ENCODE measurements at places on chromosomes 4 and X.

DNA sequence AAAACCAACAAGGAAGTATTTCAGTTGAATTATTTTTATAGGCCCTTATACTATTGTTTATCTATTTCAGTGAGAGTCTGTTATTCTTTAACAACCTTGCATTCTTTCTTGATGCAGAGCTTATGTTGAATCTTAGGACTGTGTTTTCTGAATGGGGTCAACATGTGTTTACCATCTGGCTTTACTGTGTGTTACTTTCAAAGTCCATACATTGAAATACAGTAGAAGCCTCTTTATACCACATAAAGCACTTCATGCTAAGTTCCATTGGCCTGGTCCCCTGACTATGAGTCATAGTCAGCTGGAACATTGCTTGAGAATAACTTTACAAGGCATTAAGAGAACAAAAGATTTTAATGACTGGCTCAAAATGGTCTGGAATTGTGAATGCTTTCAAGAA lies 152.6 kb downstream of the GASK1B start:
- peak; percentile 53 for DNase-seq

DNA sequence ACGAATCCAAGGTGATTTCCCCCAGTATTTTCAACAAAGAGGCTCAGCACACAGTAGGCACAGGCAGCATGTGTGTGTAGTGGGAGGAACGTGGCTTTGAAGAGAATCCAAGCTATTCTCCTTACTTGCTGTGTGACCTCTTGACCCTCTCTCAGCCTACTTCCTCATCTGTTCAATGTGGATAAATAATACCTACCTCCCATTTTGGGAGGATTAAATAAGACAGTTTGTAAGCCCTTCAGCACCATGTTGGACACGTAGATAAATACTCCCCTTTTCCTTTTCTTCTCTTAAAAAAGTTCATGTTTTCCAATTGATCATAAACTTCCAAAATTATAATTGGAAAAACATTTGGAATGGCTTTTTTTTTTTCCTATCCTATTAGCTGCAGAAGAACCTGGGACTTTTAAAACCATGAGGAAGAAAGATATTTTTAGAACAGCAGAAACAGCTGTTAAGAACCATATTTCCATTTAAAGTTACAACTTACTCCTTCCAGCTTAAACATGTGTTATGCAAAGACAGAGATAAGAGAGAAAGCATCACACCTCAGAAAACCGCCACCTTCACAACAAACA lies 56.1 kb upstream of the TMEM131L start:
- DNase-seq: peak; percentile 1

- no peak for DNase-seq
Observed at GRCh38 chrX:68177542-68177941, 255.8 kb downstream of the OPHN1 start.

GRCh38 chrX:77412631-77413030 lies 34.6 kb upstream of the FGF16 start:
- no peak for DNase-seq

- DNase-seq: peak; percentile 72
Observed at GRCh38 chr4:182938205-182938645, 21.0 kb upstream of the DCTD start.

DNA sequence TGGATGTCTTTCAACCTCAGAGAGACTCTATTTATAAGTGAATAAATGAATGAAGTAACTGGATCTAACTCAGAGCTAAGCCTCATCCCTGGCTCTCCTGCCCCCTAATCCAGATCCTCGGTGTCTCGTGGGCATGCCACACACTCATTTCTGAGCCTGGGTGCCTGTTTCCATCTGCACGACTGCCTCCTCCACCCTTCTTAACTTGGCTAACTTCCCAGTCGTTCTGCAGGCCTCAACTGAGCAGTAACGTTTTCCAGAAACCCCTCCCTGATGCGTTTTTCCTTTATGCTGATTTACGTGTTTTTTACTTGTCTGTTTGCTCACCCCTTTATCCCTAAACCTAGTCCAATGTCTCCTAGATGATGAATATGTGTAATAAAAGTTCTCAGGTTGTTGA lies 186.9 kb upstream of the HS3ST1 start:
- peak; percentile 3 for DNase-seq

DNA sequence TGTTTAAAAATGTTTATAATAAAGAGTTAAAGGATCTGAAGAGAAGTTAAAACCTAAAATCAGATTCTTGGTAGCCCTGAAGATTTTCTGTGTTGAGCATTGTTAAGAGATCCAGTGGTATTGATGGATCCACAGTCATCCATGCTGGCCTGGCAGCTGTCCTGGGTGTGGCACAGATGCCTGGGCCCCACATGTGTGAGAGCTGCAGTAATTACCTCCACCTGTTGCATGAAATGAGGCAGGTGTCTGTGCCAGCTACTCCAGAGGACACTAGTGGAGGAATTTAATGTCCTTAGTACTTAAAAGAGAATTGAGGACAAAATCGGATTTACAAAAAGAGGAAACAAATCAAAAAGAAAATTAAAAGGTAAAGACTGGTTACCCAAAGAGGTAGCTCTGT lies 44.0 kb downstream of the MGST2 start:
- peak; percentile 53 for DNase-seq

- DNase-seq: no peak
Observed at GRCh38 chr4:126718136-126718535, 914.6 kb upstream of the INTU start.

DNA sequence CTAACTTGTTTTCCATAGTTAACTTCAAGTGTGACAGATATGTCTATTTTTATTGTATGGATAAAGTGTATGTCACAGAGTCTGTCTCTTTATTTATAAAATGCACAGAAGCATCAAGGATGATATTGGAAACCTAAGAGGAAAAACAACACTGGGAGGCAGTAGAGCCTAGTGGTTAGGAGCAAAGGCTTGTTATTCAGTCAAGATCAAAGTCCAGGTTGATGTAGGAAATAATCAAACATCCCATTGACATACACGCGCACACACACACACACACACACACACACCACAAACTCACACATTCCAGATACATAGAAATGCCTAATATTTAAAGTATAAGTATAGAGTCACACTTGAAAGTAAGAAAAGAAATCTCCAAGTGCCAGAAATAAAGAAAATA lies 206.8 kb downstream of the CHRDL1 start:
- DNase-seq: peak; percentile 6

DNA sequence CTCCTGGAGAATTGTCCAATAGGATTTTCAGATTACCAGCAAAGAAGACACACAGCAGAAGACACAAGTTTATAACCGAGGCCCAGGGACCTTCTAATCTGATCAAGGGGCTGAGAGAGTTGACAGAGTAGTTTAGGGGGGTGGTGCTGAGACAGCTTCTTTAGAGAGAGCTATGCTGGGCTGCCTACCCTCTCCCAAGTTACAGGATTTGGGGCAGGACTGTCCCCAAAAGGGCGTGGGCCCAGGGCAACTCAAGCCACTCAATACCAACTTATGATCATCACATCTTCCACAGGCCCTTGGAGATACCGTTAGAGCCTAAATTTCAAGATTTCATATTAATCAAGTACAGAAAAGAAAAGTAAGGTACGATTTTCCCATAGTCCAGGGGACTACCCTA lies 43.0 kb downstream of the PDHA1 start:
- no peak for DNase-seq

- DNase-seq: no peak
Observed at GRCh38 chr4:10336471-10336870, 120.8 kb downstream of the ZNF518B start.

DNA sequence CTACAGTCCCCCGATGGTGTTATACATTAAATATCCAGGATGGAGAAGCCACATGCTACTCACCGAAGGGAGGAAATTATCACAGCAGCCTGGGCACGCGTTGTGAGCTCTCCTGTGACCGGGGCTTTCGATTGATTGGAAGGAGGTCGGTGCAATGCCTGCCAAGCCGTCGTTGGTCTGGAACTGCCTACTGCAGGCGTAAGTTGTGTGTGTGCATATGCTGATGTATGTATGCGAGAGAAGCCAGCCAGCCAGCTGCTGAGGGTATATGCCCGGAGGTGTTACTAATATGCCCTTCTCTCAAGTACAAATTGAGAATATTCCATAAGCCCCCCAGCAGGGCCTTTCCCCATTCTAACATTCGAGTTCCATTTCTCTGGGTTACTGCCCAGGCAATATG lies 18.2 kb downstream of the SRPX2 start:
- no peak for DNase-seq

DNA sequence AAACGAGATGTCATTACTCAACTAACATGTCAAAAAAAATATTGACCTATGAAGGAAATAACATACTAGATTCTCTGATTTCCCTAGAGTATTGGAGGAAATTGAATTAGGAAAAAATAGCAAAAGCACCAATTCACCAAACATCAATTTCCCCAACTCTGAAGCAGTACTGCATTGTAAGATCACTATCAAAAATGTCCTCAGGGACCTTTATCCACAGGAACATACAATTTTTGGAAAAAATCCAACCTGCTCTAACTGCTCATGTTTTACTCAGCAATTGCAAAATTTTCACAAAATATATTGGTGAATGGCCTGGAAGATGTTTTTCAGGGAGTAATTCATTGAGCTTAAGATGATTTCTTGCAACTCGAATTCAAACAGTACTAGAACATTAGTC lies 239.0 kb upstream of the GIMD1 start:
- no peak for DNase-seq

DNA sequence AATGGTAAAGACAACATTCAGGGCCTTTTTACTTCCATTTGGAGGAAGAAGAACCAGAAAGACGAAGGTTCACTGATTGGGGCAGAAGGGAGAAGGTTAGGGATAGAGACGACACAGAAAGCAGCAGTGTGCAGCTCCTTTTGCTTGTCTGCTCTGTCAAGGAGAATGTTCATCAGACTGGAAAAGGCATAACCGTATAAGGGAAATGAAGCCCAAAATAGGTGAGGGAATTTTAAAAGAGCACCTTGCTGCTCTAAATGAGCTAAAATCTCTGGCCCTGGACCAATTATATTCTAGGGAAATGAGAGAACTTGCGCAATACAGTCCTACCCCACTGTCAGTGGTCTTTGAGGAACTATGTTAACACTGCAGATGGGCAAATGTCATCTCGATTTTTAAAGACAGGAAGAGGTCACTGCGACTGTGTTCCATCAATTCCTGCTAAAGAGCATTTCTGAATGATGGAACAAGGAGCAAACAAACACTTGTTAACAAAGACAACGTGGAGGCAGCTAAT lies 909.8 kb upstream of the FTHL17 start:
- DNase-seq: no peak

- peak; percentile 74 for DNase-seq
Observed at GRCh38 chr4:86594559-86595425, 677 bp downstream of the PTPN13 start.

GRCh38 chr4:147777456-147778091 lies 45.7 kb downstream of the ARHGAP10 start:
- no peak for DNase-seq

DNA sequence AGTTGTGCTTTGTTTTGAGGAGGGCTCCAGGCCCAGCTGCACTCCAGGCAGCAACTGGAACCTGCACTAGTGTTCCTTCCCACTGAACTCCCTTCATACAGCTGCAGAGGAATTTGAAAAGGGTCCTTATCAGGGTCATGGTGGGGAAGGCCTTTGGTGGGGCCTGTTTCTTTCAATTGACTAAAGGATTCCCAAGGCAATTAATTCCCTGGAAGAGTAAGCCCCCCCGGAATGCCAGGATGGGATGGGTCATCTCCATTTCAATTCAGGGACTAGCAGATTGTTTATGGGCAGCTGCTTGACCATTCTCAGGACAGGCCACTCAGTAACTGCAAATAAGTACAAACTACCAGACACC lies 45.3 kb downstream of the TSC22D3 start:
- DNase-seq: no peak

DNA sequence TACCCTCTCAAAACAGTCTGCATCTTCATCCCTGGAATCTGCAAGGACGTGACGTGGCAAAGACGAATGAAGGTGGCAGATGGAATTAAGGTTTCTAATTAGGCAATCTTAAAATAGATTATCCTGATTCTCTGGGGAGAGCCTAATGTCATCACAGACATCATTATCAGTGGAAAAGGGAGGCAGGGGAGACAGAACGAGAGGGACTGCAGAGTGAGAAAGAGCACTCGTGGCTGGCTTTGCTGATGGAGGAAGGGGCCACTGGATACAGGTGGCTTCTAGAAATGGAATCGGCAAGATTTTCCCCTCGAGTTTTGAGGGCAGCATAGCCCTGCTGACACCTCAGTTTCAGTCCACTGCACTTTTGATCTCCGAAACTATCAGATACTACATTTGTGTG lies 110.6 kb downstream of the ASMT start:
- DNase-seq: no peak

- no peak for DNase-seq
Observed at GRCh38 chr4:38577462-38577861, 86.5 kb upstream of the KLF3 start.

GRCh38 chrX:47129157-47129898 lies 15.2 kb downstream of the NDUFB11 start:
- DNase-seq: peak; percentile 94

- DNase-seq: no peak
Observed at GRCh38 chr4:40630335-40631021, 814 bp upstream of the RBM47 start.

GRCh38 chr4:10184041-10184440 lies 67.4 kb upstream of the WDR1 start:
- no peak for DNase-seq

DNA sequence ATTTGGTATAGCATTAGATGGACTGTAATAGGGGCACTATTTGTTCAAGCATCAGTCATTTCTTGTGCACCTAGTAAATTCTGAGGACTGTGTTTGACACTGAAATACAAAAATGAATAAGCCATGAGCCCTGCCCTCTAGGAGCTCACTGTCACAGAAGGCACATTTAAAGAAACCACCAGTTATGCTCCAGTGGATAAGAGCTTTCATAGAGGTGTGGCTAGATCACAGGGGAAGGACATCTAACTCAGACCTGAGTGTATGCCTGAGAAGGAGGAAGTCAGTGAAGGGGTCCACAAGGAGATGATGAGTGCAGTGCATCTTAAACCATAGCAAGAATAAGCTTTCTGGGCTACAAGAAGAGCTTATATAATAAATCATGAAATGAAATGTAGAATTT lies 40.1 kb downstream of the BTC start:
- no peak for DNase-seq

DNA sequence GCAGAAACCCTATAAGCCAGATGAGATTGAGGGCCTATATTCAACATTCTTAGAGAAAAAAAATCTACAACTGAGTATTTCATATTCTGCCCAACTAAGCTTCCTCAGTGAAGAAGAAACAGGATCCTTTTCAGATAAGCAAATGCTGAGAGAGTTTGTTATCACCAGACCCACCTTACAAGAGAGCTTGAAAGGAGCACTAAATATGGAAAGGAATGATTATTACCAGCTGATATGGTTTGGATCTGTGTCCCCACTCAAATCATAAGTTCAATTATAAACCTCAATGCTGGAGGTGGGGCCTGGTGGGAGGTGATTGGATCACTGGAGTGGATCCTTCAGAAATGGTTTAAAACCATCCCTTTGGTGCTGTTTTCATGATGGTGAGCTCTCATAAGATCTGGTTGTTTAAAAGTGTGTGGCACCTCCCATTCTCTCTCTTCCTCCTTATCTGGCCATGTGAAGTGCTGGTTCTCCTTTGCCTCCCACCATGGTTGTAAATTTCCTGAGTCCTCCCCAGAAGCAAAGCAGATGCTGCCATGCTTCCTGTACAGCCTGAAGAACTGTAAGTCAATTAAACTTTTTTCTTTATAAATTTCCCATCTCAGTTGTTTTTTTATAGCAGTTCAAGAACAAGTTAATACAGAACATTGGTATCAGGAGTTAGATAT lies 144.2 kb downstream of the MSN start:
- no peak for DNase-seq

GRCh38 chr4:126799416-126799815 lies 833.3 kb upstream of the INTU start:
- no peak for DNase-seq

GRCh38 chr4:141668200-141668910 lies 32.0 kb downstream of the IL15 start:
- no peak for DNase-seq

GRCh38 chrX:14362721-14363120 lies 166.6 kb upstream of the GLRA2 start:
- no peak for DNase-seq
